ENCODE measurements at places on chromosomes 12 and 14.

- DNase-seq: no peak
These were observed 459.7 kb downstream of the GXYLT1 start for GRCh38 chr12:41684997-41685396.

- DNase-seq: peak; percentile 83
These were observed 5.4 kb upstream of the RALGAPA1 start for GRCh38 chr14:35814371-35815005.

GRCh38 chr12:120466560-120467315, 2.8 kb downstream of the SRSF9 start:
- DNase-seq: peak; percentile 55

GRCh38 chr12:75933101-75933500, 98.5 kb downstream of the PHLDA1 start:
- no peak for DNase-seq

- no peak for DNase-seq
These were observed 104.6 kb downstream of the DAAM1 start for GRCh38 chr14:59292921-59293534.

- DNase-seq: no peak
These were observed 9.9 kb downstream of the FSCB start for GRCh38 chr14:44497148-44497547.

GRCh38 chr12:2082321-2082720, 29.5 kb downstream of the CACNA1C start:
- DNase-seq: no peak

DNA sequence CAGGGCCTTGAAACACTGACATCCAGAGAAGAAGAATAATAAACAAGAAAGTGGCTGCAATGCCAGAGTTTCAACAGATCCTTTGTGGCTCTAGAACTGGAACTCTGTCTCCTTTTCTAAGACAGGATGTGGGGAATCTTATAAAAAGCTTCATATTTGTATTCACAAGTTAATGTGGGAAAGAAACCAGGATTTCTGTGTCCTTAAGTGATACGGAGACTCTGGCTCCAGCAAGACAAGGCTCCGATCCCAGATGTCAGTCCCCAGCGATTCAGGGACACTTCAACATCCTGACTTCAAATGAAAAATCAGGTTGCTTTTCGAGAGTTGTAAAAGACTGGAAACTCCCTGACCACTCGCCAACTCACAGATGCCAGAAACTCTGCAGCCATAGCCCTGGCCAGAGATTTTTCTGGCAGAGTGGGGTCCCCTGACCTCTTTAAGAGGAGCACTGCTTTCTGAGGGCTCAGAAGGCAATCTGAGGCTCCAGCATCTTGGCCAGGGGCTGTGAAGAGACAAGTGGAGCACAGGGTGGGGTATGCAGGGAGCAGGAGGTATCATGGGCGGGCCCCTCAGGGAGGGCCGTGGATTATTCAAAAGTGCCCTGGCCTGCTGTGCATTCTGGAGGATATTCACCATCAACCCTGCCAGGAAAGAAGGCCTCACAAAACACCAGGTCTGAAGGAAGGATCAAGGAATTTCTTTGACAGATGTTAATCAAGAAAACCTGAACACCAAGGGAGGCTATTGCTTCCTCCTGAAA, 53.3 kb downstream of the TMX1 start:
- DNase-seq: no peak

DNA sequence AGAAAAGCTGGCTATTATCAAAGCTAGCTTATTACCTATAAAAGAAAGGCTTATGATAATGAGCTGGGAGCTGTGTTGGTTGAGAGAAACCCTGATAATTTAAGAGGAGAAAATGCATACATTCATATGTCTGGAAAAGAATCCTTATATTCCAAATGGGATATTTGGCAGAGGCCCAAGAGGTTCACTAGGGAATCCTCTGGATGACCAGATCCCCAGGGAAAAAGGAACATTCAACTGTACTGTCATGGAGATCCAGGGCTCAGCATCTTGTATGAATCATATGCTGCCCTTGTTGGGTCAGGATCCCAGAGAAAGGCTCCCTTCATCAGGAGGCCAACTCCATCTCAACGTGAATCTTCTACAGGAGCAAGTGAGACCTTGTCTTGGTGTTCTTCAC, 16.6 kb upstream of the FBXO34 start:
- DNase-seq: no peak

GRCh38 chr14:76699939-76700590, 61.2 kb upstream of the VASH1 start:
- DNase-seq: no peak

GRCh38 chr14:90796329-90796728, 19.9 kb downstream of the TTC7B start:
- no peak for DNase-seq

DNA sequence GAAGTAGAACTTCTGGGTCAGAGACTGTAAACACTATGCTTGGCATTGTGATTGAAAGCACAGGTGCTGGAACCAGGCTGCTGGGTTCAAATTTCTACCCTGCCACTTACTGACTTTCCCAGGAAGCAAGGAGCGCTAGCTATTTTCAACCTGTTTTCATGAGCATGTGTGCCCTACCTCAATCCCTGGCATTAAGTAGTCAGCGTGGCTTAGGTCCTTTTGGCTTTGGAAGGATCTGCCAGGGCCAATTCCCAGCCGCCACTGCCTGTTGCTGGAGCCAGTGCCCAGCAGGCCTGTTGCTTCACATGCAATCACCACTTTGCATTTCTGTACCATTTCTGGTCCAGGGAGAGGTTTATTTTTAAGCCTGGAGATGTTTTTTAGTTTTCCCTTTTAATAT, 196.3 kb downstream of the TRHDE start:
- DNase-seq: no peak

- DNase-seq: no peak
These were observed 6.2 kb upstream of the KRT84 start for GRCh38 chr12:52391618-52392002.

GRCh38 chr12:91432089-91432488, 249.5 kb upstream of the DCN start:
- no peak for DNase-seq

- DNase-seq: no peak
These were observed 230.0 kb upstream of the EGLN3 start for GRCh38 chr14:34180869-34181268.

DNA sequence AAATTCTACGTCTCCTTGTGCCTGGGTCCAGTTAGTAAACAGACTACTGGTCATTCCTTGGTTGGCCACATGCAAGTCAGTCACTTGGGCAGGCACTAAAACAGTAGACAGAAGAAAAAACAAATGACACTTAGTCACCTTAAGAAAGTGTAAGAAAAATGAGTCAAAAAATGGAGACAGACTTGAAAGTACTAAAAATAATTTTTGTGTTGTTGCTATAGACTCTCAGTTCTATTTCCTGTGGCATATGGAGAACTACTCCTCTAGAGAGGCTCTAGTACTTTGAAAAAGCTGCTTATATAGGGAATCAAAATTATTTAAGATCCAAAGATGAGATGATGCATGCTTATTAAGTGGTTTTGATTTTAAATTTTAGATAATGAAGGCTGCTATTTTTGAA, 56.0 kb downstream of the PTPRB start:
- DNase-seq: no peak

- DNase-seq: no peak
These were observed 10.9 kb upstream of the MYH7 start for GRCh38 chr14:23446291-23446851.

DNA sequence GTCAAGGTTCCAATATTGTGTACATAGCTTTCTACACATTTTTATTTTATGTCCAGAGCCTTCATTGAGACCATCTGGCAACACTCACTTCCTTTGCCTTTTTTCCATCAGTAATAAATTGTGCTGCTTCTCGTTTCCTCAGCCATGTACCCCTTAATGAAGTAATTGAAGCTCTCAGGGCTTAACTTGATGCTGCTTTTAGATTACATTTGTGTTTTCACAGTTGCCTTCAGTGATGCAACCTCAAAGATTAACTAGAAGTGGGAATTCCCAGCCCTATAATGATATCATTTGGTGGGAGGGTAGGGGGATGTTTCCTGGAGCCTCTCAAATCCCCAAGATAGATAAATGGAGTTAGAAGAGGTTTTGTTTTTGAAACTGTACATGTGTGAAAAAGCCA, 80.2 kb upstream of the KRR1 start:
- DNase-seq: no peak

- DNase-seq: peak; percentile 13
These were observed 267.6 kb upstream of the OR4E1 start for GRCh38 chr14:21940887-21941856.

- DNase-seq: no peak
These were observed 7.0 kb downstream of the RTL1 start for GRCh38 chr14:100896369-100897060.

DNA sequence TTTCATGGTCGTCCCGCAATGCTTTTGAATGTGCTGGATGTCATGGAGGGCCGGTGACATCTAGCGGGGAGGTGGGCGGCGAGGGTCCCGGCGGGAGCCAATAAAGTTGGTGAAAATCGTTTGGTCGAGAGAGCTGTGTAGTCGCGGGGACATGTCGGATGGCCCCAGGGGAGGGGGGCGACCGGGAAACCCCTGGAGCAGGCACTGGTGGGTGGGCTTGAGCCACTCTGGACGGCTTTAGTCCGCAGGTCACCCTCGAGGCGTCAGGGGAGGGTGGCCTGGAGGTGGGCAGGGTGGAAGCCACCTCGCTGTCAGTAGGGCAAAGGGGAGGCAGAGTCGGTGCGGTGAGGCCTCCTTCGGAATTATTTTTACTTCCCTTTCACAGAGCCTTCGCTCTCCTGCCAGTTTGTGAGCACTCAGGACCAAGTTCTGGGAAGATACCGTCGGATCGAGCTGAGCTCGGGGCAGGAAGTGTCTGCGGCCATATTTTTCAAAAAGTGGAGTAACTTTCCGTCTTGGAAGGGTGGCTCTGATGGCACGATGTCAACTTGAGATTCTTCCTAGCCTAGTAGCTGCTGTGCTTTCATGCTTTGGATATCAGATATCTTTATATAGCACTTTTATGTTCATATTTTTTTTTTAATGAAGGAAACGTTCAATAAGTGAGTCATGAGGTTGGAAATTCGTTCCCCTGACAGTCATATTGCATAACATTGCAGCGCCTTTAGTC, 28.2 kb downstream of the WBP11 start:
- no peak for DNase-seq

DNA sequence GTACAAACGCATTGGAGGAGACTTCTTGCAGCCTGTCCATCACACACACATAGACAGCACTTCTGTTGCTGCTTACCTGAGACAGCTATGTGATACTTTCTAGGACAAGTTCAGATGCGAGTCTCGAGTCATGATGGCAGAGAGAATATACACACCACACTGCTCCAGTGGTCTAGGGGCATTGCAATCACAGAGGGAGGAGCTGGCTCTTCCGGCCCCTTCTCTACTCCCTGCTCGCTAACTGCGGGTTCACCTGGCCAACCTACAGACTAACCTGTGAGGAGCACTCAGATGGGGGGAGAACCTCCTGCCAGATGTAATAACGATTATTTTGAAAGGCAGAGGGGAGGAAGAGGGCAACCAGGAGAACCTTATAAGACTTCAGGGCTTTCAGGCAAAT, 30.7 kb downstream of the EMP1 start:
- no peak for DNase-seq

- DNase-seq: no peak
These were observed 2.9 kb upstream of the ZFP36L1 start for GRCh38 chr14:68795597-68796417.

DNA sequence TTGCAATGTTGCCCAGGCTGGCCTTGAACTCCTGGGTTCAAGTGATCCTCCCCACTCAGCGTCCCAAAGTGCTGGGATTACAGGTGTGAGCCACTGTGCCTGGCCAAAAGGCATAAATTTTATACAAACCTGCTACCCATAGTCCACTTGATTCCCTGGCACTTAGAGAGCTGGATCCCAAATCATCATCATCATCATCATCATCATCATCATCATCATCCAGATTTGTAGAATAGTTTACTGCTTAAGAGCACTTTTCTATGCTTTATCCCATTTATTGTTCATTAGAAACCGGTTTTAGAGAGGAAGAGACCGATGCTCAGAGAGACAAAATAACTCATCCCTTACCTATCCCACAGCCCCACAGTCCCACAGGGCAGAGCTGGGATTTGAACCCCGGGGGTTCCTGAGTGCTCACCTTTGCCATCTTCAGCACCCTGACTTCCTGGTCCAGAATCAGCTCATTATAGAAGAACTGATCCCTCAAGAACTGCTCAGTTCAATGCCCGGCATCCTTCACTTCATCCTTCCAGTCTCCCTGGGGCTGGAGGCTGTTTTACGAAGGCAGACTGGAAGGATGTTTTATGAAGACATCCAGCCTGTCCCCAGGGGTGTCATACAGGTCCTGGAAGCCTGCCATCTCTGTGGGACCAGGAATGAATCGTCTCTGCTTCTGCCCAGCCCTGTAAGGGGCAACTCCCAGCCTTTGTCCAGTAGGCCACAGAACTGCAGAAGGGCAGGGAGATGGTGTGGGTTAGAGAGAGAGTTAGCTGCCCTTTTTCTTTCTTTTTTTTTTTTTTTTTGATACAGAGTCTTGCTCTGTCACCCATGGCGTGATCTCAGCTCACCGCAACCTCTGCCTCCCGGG, 20.2 kb upstream of the OASL start:
- DNase-seq: no peak

GRCh38 chr12:98503592-98504367, 11.6 kb upstream of the TMPO start:
- DNase-seq: peak; percentile 91

DNA sequence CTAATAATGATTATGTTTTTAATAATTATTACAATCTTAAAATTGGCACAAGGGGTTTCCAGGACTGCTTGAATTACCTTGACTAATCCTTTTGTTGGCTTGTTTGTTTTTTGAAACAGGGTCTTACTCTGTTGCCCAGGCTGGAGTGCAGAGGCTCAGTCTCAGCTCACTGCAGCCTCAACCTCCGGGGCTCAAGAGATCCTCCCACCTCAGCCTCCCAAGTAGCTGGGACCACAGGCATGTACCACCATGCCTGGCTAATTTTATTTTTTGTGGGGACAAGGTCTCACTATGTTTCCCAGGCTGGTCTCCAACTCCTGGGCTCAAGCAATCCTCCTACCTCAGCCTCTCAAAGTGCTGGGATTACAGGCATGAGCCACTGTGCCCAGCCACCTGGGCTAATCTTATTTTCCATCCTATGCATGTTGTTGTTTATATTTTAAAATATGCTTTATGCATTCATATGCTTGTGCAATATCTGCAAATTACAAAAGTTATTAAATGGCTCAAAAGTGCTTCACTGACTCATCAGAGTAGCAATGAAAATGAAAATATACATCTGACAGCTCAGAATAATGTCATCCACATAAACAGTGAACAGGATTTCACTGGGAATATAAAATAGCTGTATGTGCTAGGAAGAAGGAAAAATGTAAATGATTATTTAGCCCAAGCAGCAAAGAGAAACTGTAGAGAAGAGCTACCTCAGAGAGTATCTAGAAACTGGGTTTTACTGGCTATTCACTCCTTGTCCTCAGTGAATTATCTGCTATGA, 24.8 kb upstream of the PLEKHG6 start:
- no peak for DNase-seq

DNA sequence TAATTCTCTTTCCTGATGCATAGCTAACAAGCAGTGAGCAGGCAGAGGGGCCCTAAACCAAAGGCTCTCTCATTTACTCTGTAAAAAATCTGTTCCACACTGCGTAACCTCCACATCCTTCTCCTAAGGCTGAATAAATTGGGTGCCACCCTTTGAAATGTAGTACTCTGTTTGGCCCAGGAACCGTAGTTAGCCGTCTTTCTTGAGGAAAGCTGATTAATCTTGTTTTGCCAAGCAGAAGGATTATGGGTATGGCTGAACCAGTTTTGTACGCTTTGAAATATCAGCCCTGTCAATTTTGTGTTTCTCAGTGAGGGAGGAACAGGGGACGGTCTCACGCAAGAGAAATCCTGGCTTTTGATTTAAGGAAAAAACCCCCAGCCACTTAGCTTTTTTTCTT, 19.7 kb downstream of the EML1 start:
- no peak for DNase-seq

GRCh38 chr12:113720629-113721028, 245.5 kb downstream of the RBM19 start:
- DNase-seq: no peak

Data from neural crest cell (in vitro differentiated cells).